NCI-H1417 treated with DMSO at 0.1 percent for 48 hours (cell line): ENCODE measurements at places on chromosomes 12 and 14.

GRCh38 chr12:20646239-20646827 is 48.8 kb upstream of the SLCO1C1 start:
- DNase-seq, result peak; percentile 24

DNA sequence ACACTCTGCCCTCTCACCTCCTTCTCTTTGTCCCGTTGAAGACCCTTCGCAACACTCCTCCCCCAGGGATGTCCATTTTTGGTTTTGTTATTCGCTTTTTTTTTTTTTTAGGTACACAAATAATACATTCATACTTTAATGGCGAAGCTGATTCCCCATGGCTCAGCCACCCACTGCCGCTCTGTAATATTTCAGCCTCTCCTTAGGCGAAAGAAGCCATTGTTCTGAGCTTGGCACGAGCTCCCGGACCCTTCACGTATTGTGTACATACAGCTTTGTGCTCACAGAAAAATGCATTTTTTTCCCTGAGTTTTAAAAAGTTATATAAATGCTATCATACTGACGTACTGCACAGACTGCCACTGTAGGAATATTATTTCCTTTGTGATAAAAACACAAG is 115.0 kb downstream of the TMEM132C start:
- DNase-seq, result no peak

GRCh38 chr14:99753225-99754140 is 39.7 kb upstream of the EML1 start:
- DNase-seq, result no peak

DNA sequence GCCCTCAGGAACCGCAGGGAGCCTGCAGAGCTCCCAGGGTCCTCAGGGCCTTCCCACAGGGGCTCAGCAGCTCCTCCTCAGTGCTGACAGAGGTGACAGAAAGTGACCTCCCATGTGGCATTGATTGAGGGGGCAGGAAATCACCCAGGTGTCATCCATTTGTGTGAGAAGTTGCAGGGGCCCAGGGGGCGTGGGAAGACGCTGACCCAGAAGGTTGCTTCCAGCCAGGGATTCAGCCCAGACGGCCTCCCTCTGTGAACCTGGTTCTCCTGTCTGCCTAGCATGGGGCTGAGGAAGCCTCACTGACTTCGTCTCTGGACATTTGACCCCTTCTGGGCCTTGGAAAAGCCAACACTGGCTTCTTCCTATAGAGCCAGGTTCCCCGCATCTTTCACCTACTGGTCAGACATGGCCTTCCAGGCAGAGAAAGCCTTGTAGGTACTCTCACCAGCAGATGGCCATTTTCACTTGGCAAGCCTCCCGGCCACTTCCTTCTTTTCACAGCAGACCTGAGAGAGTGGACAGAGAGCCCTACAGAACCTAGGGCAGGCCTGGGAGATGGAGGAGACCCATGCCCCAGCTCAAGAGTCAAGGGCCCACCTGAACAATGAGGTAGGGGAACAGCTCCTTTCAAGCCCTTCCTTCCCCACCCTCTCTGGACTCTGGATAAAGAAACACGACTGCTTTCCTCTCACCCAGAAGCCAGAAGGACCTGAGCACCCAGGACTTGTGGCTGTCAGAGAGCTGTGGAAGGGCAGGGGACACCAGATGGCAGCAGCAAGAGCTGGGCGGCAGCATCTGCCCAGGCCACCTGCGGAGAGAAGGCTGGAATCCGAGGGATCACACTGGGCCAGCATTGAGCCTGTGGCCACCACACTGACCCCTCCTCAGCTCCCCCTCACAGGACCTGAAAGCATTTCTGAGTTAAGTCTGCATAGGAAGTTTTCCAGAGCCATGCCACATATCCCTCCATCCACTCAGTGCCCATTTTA is 377.8 kb downstream of the DPF3 start:
- DNase-seq, result no peak

DNA sequence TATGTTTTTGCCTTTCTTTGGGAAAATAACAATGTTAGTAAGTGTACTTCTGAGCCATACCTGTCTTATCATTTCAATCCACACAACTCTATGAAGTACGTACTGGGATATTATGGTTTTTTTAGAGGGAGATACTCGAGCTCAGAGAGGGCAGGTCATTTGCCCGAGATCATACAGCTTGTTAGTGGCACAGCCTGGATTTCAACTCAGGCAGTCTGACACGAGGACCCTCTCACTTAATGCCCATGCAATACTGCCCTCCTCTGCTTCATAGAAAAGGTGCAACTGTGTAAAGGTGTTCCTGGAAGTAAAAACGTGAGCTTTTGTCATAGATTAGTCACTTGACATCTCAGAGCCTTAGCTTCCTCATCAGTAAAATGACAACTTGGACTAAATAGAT is 128.0 kb downstream of the NDUFA12 start:
- no peak for DNase-seq

DNA sequence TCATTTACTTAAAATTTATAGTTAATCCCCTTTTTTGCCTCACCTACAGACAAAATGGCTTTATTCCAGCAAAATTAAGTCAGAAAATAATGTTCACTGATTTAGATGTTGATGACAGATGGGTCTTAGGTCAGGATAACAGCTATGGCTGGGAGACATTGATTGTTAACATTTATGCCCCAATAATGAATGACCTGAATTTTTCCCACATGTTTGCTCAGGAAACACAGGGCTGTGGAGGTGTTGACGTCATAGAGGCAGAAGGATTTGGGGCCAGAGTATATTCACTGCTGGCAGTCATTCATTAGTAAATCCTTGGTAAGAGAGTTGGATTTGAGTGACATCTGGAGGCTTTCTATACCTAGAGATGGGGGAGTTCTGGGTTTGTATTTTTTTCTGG is 121.3 kb downstream of the PDE3A start:
- no peak for DNase-seq

DNA sequence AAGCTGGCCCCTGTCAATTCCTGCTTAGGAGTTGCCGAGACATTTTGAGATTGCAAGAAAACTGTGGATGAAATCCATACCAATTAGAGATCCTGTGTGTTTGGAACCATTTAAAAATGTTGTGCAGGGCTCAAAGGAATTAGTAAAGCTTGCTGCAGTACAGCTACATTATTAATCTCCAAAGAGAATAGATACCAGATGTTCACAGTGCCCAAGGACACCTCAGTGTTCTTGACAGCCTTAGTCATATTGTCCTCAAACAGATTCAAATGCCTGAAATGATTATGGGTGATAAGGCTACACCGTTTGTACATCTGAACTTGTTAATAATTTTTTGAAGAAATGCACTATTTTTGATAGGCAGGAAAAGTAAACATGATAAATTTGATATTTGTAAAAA is 164.6 kb downstream of the MSRB3 start:
- no peak for DNase-seq

- no peak for DNase-seq
These were observed 184.0 kb downstream of the SRGAP1 start for GRCh38 chr12:64028541-64028940.

- DNase-seq, result no peak
These were observed 36.0 kb downstream of the EGLN3 start for GRCh38 chr14:33914676-33915516.

- no peak for DNase-seq
These were observed 29.4 kb upstream of the BCL7A start for GRCh38 chr12:121992059-121992879.

DNA sequence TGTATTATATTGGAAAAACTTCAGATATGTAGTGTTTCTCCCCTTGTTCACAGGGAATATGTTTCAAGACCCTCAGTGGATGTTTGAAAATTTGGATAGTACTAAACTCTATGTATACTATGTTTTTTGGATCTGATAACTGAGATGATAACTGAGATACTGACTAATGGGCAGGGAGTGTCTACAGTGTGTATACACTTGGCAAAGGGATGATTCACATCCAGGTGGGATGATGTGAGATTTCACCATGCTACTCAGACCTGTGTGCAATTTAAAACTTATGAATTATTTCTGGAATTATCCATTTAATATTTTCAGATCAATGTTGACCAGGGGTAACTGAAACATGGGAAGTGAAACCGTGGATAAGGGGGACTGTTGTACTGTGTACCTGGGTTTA is 13.8 kb downstream of the RAD51B start:
- no peak for DNase-seq

- DNase-seq, result no peak
These were observed 88.6 kb downstream of the AEBP2 start for GRCh38 chr12:19527866-19528265.

DNA sequence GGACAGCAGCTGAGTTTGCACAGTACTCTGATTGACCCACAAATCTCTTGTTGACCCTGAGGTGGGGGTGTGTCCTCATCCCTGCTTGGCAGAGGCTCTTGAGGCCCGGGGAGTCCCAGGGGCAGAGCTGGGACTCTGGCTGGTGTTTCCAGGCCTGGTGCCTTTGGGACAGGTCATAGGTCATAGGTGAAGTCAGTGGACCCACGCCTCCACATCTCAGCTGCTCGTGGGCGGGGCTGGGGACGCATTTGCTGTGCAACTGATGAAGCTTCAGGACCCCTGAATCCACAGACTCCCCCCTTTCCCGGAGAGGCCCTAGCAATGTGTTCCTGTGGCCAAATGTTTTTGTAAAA is 408 bp upstream of the CACNA2D4 start:
- no peak for DNase-seq

DNA sequence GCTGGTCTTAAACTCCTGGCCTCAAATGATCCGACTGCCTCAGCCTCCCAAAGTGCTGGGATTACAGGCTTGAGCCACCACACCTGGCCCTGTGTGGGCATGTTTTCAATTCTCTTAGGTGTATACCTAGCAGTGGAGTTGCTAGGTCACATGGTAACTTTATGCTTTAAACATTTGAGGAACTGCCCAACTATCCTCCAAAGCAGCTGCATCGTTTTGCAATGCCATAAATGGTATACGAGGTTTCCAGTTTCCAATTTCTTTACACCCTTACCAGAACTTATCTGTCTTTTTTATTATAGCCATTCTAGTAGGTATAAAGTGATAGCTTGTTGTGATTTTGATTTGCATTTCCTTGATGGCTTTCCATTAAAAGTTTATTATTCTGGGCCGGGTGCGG is 25.1 kb downstream of the RBMS2 start:
- DNase-seq, result no peak

DNA sequence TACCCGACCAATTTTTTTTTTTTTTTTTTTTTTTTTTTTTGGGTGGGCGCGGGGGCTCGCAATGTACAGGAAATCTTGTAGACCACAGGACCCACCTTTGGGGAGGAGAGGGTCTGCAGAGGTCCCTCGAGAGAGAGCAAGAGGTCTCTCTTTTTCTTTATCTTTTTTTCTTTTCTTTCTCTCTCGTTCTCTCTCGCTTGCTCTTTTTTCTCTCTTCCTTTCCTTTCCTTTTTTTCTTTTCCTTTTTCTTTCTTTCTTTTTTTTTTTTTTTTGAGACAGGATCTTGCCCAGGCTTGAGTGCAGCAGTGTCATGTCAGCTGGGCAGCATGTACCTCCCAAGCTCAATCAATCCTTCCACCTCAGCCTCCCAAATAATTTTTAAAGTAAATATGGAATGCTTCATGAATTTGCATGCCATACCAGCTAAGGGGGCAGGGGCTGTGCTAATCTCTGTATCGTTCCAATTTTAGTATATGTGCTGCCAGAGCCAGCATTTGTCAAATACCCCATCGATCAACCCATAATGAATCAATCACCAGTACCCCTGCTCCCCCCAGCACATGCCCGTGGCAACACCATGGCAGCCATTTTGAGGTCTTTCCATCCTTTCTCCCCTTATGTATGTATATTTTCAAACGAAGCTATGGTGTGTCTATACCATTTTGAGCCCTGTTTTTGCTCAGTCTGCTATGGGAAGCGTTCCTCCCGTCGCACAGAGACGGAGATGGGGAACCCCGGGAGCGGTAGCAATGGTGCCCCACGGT is 9.3 kb downstream of the PAPLN start:
- DNase-seq, result no peak

- no peak for DNase-seq
These were observed 185.2 kb downstream of the TMTC3 start for GRCh38 chr12:88327276-88327675.

DNA sequence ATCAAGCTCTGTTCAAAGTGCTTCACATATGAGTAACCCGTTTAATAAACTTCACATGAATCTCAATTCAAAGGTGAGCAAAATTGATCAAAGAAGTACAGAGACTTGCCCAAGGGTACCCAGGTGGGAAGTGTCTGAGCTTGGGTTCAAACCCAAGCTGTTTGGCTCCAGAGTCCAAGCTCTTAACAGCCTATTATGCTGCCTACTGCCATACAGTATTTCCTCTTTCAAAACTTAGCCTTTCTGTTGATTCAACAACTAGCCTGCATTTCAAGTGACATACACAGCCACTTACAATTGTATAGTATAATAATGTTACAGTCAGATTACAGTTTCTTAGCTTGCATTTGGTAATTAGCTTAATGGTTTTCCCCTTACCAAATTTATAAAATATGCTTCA is 29.7 kb downstream of the FRMD6 start:
- no peak for DNase-seq

GRCh38 chr12:5391653-5392052 is 40.3 kb upstream of the NTF3 start:
- no peak for DNase-seq

DNA sequence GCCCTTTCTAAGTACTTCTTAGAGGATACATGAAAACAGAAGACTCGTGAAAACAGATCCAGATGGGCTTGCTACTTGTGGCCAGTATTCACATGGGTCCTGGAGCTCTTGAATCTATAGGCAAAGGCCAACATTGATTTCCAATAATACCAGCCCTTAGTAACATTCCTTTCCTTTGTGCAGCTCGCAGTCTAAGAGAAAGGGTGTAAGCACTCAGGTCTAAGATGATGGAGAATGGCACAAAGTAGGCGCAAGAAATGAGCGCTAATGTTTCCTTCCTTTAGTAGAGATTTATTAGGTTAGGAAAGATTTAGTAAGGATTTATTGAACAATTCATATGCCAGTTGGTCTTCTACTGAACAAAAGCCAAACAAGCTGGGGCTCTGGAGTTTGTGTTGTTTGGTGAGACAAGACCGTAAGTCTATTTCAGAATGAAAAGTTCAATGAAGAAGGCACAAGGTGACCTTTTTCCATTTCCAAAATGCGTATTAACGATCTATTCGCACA is 525 bp downstream of the RNU6-8 start:
- no peak for DNase-seq

- no peak for DNase-seq
These were observed 1.8 kb upstream of the ABCB9 start for GRCh38 chr12:122968104-122968503.

DNA sequence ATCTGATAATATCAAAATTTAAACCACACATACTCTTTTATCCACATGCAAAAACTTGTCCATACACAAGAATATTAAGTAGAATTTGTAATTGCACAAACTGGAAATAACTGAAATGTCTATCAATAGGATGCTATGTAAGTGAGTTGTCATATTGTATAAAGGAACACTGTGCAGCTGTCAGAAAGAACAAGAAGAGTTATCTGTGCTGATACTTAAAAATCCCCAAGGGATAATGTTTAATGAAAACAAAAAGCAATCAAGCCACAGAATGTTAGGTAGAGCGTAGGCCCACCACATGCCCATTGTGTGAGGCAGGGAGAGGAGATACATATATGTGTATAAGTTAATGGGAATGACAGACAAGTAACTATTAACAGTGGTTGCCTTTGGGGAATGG is 25.9 kb upstream of the HIGD1C start:
- DNase-seq, result no peak
